ENCODE measurements at places on chromosomes 4 and X. TPM values are rescaled to one million over a fixed set of nuclear protein-coding genes. Genes with fewer than 3 reads are reported as not detected.

DNA sequence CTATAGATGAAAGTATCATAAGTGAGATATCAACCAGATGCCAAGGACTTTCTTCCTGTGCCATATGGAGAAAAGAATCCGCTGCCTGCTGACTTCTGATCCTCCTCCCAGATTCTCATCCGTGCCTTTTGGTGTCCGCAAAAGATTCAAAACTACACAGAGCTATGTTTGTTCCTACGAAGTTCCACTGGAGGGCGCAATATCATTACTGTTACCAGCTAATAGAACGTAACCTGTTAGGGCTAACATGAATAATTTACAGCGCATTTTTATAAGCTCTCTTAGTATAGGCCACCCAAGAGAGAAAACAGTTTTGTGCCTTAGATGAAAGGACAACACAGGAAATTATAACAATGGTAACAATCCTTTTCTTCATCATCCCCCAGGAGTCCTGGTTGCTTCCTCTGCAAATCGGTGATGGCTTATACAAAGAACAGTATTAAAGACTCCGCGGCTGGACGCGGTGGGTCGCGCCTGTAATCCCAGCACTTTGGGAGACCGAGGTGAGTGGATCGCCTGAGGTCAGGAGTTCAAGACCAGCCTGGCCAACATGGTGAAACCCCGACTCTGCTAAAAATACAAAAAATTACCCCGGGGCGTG lies 22.8 kb upstream of the CENPVL3 start:
- DNase-seq: peak; percentile 3

- DNase-seq: peak; percentile 30
Observed at GRCh38 chrX:17860811-17861488, at the start of gene RAI2. RAI2 (minus strand) TSS chrX:17861298; CDS start chrX:17802010, 59,288 bp downstream.

Gene MAGEA1
- not detected for total RNA-seq

Gene ZNF630
- total RNA-seq: 21.3 TPM

DNA sequence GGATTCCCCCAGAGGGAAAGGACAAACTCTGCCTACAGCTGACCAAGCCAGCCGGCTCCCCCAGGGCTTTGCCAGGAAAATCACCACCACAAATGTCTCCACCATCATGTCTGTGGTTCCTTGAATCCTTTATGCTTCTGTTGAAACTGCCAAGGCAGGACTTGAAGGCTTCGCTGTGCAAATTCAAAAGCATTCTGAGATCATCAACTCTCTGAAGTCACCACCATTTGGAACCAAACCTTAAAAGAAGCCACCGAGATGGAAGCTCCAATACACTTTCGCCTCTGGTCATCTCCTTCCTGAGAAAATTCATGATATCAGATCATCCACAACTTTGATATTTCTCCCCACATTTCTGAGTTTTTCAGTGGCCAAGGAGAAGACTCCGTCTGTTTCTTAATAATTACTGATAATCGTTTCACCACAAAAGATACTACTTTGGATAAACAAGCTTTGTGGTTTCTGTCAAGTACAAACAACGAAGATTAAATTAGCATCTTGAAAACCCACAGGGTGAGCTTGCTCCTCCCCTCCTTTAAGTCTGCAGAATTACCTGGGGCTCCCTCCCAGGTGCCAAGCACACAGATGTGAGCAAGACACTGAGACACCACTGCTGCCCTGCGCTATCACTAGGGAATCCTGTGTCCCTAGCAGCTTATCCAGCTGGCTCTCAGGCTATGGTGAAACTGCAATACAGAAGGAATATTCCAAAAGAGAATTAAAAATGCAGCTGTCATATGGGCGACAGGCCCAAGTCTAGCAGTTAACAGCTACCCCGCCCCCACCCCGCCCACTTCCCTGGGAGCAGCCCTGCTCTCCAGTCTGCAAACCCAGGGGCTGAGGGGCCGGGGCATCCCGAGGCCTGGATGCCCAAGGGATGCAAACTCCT lies 125.0 kb upstream of the TBL1X start:
- DNase-seq: no peak

Gene SULT1E1
- total RNA-seq: not detected

GRCh38 chr4:40065010-40065409 lies 8.4 kb downstream of the N4BP2 start:
- DNase-seq: no peak

- no peak for DNase-seq
Observed at GRCh38 chrX:26138274-26138673, at the start of gene MAGEB18. MAGEB18 (plus strand) TSS chrX:26138343; CDS start chrX:26138986, 643 bp downstream.
